ENCODE measurements at places on chromosomes 7 and 10.

DNA sequence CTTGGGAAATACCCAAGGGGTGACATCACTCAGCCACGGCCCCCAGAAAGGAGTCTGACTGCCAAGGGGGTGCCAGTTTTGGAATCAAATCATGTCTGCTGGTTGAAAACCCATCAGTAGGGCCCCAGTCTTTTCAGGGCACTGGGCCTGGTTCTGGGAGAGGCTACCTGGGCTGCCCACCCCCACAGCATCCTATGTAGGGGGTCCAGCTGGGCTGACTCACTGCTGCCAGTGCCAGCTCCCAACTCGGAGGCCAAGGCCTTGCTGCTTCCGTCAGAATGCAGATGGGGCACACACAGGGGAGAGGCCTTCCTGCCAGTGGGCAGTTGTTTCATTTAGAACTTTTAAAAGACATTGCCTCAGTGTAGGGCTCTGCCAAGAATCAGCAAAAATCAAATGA, 39.5 kb upstream of the DMBT1 start:
- DNase-seq, result no peak

DNA sequence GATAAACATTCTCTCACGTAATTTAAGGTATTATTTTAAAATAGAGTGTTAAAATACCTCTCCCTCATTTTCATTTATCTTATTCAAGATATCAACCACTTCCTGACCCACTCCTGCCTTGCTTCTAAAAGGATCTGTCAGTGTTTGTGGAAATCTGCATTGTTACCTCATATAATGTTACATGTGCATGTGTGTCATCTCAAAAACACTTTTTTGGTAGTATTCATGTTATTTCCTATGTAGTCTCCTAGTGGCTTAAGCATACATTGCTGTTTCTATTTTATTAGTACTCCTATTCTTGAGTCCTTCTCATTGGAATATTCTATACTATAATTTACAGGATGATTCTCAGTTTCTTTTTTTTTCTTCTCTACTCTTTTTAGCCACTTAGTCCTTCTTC, 1360.7 kb upstream of the CELF2 start:
- DNase-seq, result no peak

GRCh38 chr7:1952781-1953180, 280.0 kb downstream of the MAD1L1 start:
- DNase-seq, result no peak

GRCh38 chr10:61888744-61889143, 12.8 kb upstream of the ARID5B start:
- DNase-seq, result no peak

GRCh38 chr7:149753375-149754233, 19.8 kb downstream of the ZNF467 start:
- DNase-seq, result no peak

DNA sequence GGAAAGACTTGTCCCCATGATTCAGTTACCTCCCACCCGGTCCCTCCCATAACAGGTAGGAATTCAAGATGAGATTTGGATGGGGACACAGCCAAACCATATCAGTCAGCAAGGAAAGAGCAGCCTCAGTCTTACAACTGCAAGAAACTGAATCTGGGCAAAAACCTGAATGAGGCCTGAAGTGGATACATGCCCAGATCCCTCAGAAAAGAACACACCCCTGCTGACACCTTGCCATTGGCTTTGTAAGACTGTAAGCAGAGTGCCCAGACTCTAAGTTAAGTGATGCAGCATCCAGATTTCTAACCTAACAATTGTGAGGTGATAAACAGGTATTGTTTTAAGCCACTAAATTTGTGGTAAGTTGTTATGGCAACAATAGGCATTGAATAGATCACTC, 670.8 kb downstream of the SORCS1 start:
- DNase-seq, result no peak

GRCh38 chr10:113108194-113108835, 158.3 kb downstream of the TCF7L2 start:
- no peak for DNase-seq

DNA sequence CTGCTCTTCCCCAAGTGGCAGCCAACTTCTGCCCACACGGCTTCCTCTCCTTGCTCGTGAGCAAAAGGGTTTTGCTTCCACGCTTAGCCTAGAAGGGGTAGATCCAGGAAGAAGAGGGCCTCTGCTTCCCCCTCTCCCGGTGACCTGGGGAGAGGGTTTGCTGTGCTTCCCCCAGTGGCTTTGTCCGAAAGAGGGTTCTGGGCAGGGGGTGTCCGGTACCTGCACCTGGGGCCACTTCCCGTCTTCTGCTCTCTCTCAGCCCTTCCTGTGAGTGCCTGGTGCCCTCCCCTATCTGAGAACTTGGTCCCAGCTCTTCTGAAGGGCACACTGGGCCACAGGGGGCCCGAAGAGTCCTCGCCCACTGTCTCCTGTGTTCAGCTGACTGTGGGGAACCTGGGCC, 11.3 kb downstream of the JAKMIP3 start:
- no peak for DNase-seq

DNA sequence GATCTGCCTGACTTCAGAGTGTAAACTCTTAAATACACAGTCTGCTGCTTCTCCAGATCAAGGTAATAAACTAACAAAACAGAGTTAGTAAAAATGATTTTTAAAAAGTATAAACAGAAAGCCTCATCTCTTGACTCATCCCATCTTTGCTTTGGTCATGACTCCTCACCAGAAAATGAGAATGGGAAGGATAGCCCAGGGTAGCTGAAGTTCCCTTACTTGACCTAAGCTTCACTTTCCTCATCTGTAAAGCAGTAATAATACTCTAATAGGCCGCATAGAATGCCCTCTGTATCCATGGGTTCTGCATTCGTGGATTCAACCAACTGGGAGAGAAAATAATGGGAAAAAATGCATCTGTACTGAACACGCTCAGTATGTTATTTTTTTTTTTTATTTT, 11.3 kb upstream of the SLC25A28 start:
- DNase-seq, result no peak

GRCh38 chr10:116073510-116073909, 199.5 kb downstream of the GFRA1 start:
- DNase-seq, result no peak

- no peak for DNase-seq
Measured at GRCh38 chr7:77619314-77619713, 76.9 kb upstream of the RSBN1L start.

- DNase-seq, result no peak
Measured at GRCh38 chr10:3494131-3494837, 290.7 kb downstream of the KLF6 start.

- no peak for DNase-seq
Measured at GRCh38 chr10:101289541-101289940, 60.3 kb upstream of the LBX1 start.

DNA sequence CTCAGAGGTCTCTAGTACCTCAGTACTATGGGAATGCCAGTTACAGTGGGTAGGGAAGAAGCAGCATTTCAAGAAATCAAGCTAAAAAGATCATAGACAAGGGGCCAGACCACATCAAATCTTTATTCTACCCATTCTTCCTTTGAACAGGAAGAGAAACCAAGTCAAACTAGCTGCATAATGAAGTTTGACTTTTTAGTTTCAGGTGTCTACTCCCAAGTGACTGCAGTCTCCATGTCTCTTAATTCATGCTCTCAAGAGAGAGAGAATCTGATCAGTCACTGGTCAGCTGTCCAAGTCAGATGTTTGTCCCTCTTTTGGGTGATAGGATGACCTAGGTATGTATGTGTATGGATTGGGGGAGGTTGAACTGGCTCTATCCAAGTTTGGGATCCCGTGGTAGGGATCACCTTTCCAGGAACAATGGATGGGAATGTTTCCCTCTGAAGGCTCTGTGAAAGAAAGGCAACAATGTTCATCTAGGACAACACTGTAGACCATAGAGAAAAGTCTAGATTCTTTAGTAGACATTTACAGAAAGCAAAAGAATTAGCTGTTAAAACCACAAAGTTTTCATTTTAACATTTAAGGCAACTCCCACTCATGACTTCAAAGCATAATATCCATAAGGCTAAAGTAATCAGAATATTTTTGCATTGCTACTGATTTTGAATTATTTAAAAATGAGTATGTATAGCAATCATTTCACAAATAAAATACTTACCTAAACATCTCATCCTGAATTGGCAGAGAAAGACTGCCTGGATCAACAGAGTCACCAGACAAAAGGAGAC, 30.1 kb upstream of the PRTFDC1 start:
- DNase-seq, result no peak

GRCh38 chr10:101429423-101429822, 75.5 kb downstream of the BTRC start:
- no peak for DNase-seq

DNA sequence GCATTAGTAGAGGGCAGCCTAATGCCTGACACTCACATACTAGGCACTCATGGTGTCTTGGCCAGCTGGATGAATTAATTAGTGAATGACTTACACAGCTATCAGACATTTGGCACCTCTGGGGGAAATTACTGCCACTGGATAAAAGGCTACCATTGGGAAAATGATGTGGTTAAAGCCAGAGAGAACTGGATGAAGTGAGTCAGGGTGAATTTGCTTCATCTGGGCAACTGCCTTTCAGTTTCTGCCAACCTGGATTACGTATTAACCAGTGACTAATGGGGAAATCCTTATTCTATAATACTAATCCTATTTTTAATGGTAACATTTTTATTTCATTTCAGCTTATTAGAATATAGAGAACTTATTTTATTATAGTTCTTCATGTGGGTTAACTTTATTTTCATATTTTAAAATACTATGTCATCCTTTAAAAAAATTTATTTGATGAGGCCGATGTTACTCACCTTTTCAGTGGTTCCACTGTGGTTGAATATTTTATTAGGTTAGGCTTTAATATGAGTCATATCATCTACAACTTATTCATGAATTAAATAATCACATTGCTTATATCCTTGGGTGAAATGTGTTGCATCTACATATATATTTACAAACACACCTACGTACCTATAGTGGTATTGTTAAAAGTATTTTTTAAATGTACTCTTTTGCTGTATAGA, 85.6 kb upstream of the CAPZA2 start:
- no peak for DNase-seq

- no peak for DNase-seq
Measured at GRCh38 chr10:90944749-90945148, 23.9 kb upstream of the ANKRD1 start.

DNA sequence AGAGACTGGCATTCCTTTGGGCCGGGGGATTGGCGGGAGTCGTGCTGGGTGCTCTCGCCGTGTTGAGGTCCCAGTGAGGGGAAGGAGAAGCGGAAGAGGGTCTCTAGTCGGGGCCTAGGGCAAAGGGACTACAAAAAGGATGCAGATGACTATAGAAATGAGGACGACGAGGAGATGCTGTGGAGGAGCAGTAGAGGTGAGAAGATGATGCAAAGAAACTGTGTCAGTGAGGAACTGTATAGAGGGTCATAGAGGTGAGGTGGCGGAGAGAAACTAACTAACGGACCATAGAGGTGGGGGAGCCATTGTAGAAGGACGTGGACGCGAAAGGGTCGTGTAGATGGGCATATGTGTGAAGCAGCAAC, 324 bp downstream of the TWNK start:
- DNase-seq, result no peak

DNA sequence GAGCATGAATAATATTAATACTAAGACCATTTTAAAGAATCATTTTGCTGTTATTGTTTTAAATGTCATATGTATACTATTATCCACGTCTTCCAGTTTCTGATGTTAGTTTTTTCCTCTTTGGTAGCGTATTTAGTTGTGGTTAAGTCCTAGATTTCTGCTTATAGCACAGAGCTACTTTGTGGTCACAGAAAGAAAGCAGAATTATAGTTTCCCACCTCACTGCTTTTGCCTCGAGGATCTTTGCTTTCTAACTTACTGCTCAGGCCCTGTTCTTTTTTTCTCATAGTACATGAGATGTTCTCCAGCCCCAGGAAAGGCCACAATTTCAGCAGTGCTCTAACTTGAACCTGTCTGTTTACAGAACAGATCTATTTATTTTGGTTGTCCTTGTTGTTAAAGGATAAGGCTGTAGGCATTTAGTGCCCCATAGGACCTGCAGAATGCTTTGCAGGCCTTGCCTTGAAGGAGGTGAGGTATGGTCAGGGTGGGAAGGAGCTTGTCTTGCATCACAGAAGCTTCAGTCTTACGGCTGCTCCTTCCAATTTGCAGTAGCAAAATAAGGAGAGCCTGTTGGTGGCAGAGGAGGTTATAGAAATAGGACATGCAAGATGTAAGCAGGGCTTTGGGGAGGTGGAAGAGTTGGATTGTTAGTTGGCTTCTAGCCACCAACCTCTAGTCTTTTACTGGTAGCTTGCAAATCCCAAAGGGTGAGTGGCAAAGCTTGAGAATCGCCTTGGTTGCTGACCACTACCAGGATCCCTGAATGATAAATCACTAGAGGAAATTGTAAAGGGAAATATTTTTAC, 129.1 kb downstream of the LRRC4 start:
- no peak for DNase-seq

- DNase-seq, result no peak
Measured at GRCh38 chr7:133932591-133932990, 194.5 kb upstream of the LRGUK start.

- DNase-seq, result no peak
Measured at GRCh38 chr7:157762824-157763223, 426.0 kb downstream of the DNAJB6 start.

DNA sequence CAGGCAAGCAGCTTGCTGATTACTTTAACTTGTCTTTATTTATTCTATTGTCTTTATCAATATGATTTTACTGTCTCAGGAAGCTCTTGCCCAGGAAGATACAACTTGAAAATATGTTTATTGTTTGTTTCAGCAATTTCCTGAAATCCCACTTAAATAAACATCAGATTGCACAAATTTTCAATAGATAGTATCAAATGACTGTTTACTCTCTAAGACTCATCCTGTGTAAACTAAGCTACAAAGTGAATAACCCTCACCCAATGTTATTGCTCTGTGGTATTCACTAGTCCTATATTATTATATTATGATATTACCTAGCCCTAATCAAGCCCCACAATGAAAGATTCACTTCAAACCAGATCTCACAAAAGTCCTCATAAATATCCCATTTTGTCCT, 130.4 kb upstream of the HPS1 start:
- no peak for DNase-seq

DNA sequence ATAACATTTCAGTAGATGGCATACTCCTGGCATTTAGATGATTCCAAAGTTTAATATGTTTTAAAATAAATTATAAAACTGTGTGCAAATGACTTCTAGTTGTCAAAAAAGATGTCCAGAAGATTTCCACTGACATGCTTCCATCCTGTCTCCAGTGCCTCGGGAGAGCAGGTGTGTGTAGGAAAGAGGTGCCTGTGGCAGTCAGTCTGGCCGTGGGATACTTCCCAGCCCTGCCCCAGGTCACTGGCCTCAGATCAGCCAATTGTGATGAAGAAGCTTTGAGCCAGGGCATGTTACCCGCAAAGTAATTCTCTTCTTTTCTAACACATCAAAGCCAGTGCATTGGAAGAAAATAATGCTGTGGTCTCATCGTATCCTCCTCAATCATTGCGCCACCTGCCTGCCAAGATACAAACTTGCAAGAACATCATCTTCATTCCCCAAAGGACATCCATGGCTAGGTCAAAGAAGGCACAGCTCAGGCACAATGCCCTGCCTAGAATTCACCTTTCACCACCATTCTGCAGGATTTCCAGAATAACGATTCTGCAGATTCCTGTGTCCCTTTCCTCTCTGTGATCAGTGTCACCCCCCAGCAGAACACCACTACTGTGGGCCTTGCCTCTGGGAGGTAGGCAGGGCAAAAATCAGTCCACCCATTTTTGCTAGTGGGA, 6.3 kb upstream of the KCNMA1 start:
- DNase-seq, result no peak

- no peak for DNase-seq
Measured at GRCh38 chr10:97123765-97124164, 62.0 kb downstream of the SLIT1 start.
